ENCODE measurements at places on chromosomes 2 and 18. TPM values are rescaled to one million over a fixed set of nuclear protein-coding genes. Genes with fewer than 3 reads are reported as not detected.

- no peak for DNase-seq
Measured at GRCh38 chr2:234917211-234917975, 34.4 kb upstream of the SH3BP4 start.

- no peak for DNase-seq
Measured at GRCh38 chr18:63492851-63493250, 16.1 kb downstream of the SERPINB5 start.

DNA sequence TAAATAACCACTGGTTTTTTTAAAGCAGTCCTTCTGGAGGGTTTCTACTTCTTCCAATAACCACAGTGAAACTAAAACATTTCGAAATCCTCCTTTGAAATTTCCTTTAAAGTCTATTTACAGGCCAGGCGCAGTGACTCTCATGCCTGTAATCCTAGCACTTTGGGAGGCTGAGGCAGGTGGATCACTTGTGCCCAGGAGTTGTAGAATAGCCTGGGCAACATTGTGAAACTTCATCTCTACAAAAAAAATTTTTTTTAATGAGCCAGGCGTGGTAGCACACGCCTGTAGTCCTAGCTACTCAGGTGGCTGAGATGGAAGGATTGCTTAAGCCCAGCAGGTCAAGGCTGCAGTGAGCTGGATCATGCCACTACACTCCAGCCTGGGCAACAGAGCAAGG lies 15.2 kb downstream of the KIDINS220 start:
- DNase-seq: no peak

LYG2 gene
- not detected for total RNA-seq

ALPP gene
- total RNA-seq: not detected
